Stimulated activated CD8-positive, alpha-beta memory T cell treated with anti-CD3 and anti-CD28 coated beads, Interleukin-7, amount 100 ng/mL, for 48 hours (primary cell): ENCODE measurements at places on chromosomes 6 and 20.

GRCh38 chr6:140847262-140847645, 1285.5 kb upstream of the GJE1 start:
- no peak for DNase-seq

- DNase-seq, result peak; percentile 67
Observed at GRCh38 chr6:158031381-158032353, 50.0 kb downstream of the SYNJ2 start.

DNA sequence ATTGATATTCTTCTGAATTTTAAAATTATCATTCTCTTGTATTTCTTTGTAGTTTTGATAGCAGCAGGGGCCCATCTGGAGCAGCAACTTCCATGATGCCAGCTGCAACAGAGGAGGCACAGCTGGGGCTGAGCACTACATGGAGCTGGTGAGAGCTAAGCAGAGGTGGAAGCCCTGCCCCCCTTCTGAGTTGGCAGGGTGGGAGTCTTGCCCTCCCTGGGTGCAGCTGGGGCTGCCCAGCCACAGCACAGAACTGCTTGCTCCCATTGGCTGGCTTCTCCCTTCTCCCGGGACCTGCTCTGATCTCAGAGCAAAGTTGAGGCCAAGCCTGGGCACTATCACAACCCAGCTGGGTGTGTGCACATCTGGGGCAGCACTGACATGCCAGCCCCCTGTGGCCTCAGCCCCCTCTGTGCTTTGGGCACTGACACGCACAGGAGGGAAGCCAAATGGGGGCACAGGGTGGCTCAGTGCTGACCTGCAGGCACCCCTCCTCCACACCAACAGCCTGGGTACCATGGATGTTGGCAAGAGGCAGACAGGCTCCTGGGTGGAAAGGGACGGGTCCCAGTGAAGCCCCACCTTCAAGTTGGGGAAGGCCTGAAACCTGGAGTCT, 69.1 kb upstream of the EYA4 start:
- no peak for DNase-seq

GRCh38 chr20:32924781-32925180, 66.1 kb downstream of the EFCAB8 start:
- no peak for DNase-seq

GRCh38 chr6:18585032-18585573, 198.0 kb downstream of the RNF144B start:
- no peak for DNase-seq

- DNase-seq, result no peak
Observed at GRCh38 chr6:38567436-38567835, 72.3 kb downstream of the BTBD9 start.

GRCh38 chr6:164694386-164694785, 615.0 kb downstream of the C6orf118 start:
- DNase-seq, result no peak

DNA sequence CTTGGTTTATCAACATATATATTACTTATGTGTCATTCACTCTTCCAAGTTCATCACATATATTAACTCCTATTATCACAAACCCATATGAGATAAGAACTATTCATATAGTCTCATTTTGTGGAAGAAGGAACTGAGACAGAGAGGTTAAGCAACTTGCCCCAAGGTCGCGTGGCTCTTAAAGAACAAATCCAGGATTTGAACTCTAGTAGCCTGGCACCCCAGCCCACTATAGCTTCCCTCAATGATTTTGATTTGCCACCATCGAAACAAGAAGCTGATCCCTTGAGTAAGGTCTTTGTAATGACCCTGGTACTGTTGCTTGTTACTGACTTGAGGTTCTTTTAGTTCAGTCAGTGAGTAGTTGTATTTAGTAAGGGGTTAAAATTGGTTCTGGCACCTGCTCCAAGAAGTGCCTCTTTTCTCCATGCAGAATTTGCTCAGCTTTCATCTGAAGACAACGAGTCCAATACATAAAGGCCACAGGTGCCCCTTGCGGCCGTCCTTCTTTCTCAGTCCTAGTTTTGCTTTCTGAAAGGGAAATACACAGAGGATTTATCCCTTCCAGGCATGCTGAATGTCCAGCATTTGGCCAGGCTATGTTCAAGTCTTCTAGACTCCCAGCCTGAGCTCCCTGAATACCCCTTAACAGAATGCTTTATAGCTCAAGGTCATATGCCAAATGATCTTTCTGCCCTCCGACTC, 253.0 kb downstream of the TBC1D7 start:
- DNase-seq, result no peak

DNA sequence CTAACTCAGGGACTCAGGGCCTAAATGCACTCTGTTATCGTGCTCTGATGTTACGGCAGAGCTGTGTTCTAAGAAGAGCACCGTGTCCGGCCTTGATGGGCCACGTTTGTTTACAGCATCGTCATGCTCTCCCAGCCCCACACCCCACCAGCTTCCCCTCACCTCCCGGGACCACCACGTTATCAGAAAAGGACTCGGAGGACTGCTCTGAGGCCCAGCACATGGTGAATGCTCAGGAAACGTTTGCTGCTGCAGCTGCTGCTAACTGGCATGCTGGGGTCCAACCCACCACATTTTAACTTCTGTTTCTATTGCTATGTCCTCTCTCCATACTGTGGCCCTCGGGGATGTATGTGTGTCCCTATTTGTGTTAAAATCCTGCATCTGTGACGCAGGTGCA, 50.3 kb downstream of the WDR27 start:
- DNase-seq, result no peak

DNA sequence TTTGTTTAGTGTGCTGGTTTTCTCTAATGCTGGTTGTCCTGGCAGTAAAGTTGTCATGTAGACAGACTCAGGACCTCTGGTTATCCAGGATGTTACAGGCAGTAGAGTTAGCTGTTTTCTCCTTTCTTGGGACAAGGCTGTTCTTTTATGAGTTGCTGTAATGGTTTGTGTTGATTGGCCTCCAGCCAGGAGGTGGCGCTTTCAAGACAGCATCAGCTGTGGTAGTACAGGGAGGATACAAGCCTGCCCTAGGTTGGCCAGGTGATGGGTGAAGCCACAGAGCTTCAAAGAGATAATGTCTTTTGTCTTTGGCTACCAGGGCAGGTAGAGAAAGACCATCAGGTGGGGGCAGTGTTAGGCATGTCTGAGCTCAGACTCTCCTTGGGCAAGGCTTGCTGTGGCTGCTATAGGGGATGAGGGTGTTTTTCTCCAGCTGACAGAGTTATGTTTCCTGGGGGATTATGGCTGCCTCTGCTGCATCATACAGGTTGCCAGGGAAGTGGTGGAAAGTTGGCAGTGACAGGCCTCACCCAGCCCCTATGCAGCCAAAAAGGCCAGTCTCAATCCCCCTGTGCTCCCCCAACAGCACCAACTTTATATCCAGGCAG, 127.2 kb upstream of the TAB2 start:
- peak; percentile 25 for DNase-seq

DNA sequence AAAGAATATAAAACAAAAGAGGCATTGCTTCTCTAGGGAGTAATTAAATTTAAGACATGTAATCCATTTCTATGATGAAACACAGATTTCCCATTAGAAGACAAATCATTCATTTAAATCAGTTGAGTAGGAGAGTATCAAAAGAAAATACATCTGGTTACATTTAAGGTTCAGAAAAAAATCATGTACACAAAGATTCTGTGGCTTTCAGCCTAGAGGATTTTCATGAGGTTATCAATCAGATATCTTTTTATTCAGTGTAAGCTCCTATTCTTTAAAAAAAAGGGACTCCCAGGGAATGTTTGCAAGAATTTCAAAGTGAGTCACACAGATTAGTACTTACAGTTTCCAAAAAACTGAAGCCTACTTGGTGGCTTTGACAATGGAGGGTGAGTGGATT, 24.9 kb downstream of the COL21A1 start:
- DNase-seq, result no peak

- DNase-seq, result no peak
Observed at GRCh38 chr20:33438481-33438880, 5.1 kb downstream of the SNTA1 start.

DNA sequence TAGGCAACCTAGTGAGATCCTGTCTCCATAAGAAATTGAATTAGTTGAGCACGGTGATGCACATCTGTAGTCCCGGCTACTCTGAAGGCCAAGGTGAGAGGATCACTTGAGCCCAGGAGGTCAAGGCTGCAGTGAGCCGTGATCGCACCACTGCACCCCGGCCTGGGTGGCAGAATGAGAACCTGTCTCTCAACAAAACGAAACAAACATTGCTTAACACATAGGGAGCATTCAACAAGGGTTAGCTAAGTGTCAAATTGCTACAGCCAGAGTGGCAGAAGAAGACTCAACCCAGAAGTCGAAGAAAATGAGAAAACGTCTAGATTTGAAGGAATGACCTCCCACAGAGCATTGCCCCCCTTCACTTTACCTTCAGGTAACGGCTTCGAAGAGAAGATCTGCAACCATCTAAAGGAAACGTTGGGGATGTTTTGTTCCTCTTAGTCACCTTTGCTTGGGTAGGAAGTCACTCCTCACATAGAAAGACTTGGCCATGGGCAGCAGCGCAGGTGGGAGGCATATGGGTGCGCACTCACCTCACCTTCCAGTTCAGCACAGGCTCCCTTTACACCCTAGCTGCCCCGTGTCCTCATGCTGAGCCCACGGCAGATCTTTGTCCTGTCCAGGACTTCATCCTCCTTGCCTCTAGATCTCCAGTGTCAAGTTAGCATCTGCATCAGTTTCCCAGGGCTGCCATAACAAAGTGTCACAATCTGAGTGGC, 63.7 kb upstream of the SHLD1 start:
- no peak for DNase-seq

DNA sequence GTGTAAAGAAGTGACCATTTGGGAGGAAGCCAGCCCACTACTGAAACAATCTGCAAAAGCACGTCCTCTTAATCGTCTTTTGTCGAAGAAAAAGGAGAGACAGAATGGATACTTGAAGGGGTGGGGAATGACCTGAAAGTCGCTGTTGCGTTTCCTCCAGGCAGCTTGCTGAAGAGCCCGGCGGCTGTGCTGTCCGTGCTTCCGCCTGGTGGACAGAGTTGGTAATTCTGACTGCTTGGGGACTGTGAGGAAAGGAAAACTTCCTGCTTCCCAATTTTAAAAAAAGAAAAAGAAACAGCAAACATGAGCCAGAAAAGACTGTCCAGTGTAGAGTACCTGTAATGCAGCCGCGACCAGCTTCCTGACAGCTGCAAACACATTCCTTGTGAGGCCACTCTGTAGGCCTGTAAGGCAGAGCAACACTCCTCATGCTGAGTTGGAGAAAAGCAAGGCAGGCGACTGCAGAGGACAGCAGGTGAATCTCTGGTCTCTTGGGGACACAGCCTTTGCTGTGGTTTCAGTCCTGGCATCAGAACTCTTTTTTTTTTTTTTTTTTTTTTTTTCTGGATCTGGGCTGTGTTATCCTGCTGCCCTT, 251.1 kb upstream of the TBX18 start:
- no peak for DNase-seq

- no peak for DNase-seq
Observed at GRCh38 chr6:139186242-139186641, 51.4 kb downstream of the HECA start.

DNA sequence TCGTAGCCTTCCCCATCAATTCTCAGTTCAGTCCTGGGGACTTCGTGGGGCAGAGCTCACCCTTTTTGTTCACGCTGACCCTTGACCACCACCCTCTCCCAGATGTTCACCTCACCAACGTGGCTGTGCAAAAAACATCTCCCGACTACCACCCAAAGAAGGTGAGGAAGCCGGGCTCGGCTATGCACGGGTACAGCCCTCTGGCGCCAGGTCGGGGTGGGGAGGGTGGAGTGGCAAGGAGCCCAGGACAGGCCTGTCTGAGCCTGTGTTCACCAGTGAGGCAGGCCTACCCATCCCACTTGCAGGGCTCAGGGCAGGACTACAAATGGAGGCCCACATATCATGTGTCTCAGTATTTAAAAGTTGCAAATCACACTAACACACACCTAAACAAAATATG, 18.1 kb downstream of the PDRG1 start:
- no peak for DNase-seq

- no peak for DNase-seq
Observed at GRCh38 chr6:36793913-36794712, 45.1 kb downstream of the CPNE5 start.

GRCh38 chr20:46087161-46087560, 2.6 kb downstream of the NCOA5 start:
- DNase-seq, result no peak

DNA sequence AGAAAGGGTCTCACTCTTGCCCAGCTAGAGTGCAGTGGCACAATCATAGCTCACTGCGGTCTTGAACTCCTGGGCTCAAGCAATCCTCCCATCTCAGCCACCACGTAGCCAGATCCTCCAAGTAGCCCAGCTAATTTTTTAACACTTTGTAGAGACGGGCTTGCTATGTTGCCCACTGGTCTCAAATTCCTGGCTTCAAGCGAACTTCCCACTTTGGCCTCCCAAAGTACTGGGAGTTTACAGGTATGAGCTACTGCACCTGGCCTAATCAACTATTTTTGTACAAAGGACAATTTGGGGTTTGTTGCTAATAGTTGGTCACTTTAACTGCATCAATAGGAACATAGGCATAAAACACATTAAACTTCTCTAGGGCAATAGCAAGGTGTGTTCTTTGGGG, 29.9 kb upstream of the SYNCRIP start:
- DNase-seq, result no peak

GRCh38 chr6:43740321-43740960, 29.6 kb upstream of the VEGFA start:
- no peak for DNase-seq

- no peak for DNase-seq
Observed at GRCh38 chr6:36840432-36841403, 1.5 kb upstream of the CPNE5 start.

- no peak for DNase-seq
Observed at GRCh38 chr6:88605271-88605670, 358.1 kb downstream of the RNGTT start.

GRCh38 chr20:40037511-40037910, 651.5 kb downstream of the MAFB start:
- no peak for DNase-seq
